Fibroblast of skin of left quadriceps (primary cell): ENCODE measurements at places on chromosomes 11 and 22.

DNA sequence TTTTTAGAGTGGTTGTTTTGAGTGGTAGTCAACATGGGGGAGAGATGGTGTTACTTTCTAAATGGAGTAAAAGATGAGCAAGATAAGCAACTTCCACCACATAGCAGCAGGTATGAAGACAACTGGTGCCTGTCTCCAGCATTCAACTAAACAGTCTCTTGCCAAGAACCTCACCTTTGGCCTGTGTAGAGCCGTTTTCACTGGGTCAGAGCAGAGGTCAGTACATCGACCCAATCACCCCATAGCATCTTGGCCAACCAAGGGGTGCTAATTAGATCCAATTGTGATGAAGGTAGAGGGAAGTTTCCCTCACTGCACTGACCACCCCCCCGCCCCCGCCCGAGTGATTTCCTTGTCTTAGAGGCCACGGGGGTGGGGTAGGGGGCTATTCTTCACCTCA, 188.2 kb downstream of the BLID start:
- no peak for DNase-seq

DNA sequence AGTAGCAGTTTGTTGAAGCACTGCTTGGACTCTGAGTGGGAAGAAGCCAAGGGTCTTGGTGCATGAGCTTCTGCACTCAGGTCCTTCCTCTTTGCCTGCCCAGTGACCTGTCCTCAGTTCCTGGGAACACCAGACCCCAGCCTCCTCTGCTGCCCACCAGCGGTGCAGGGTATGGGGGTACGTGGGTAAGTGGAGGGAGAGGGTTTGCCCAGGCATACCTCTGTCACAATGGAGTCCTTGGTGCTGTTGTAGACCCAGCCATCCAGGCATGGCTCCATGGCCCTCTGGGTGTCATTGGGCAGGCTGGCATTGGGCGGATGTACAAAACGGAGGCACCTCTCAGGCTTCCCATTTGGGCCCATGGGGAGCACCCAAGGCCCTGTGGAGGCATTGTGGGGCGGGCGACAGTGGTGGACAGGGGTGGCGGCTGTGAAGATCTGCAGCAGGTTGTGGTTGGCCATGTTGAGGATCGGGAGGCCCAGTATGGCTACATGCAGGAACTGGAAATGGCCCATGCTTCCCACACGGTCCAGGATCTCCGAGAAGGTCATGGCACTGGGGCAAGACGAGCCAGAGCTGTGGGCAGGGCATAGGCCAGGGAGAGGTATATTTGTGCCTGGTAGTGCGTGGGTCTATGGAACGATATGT, 1.1 kb downstream of the SLC22A8 start:
- DNase-seq = no peak

GRCh38 chr11:77126156-77126775, 1.8 kb upstream of the MYO7A start:
- DNase-seq = no peak

- DNase-seq = peak; percentile 0
These were observed 494.5 kb upstream of the LARGE1 start for GRCh38 chr22:34414467-34415440.

DNA sequence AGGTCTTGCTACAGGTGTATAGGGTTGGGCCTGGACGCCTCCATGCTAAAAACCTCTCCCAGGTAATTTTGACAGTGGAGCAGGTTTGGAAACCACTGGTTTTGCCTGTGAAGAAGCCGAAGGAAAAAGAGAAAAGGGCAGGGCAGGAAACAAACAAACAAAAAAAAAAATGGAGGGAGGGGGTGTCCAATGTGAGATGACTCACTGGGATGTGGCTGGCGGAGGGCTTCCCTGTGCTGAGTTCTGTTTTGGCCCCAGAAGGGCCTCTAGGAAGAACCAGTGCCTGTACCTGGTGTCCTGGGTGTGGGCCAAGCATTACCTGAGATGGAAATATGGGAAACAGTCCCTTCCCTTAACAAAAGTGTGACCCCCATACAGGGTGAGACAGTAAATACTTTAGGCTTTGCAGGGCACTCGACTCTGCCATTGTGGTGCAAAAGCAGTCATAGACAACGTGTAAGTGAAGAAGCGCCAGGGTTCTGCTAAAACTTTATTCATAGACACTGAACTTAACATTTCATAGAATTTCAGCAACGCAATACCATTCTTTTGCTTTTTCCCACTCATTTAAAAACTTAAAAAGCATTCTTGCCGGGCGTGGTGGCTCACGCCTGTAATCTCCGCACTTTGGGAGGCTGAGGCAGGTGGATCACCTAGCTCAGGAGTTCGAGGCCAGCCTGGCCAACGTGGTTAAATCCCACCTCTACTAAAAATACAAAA, 9.5 kb upstream of the DGKZ start:
- DNase-seq = no peak

GRCh38 chr22:49004484-49005399, 822.9 kb downstream of the BRD1 start:
- no peak for DNase-seq

DNA sequence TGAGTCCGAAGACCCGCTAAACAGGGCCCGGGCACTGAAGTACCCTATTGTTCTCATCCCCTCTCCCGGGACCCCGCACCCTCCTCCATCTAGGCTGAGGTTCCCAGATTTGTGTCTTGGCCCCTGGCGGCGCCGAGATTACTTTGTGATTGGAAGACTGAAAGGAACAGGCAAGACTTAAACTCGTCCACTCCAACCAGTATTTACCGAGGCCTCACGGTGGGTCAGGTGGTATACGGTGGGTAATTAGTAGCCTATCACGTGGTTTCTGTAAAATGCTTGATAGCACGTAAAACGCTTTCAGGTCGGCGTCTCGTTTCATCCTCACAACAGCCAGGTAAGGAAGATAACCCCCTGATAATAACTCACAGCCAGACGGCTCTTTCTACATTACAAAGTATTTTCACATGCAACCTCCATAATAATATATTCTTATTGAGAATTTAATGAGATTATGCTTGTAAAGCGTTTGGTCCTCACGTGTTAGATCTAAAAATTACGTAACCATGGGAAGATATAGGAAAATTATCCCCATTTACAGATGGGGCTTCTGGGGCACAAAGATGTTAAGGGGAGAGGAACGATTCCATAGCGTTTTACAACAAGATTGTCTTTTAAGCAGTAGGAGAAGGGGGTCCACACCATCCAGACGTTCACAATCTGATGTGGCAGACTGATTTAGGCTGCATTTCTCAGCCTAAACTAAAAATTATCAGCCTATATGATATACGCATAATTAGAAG, 642 bp upstream of the PIK3C2A start:
- no peak for DNase-seq

DNA sequence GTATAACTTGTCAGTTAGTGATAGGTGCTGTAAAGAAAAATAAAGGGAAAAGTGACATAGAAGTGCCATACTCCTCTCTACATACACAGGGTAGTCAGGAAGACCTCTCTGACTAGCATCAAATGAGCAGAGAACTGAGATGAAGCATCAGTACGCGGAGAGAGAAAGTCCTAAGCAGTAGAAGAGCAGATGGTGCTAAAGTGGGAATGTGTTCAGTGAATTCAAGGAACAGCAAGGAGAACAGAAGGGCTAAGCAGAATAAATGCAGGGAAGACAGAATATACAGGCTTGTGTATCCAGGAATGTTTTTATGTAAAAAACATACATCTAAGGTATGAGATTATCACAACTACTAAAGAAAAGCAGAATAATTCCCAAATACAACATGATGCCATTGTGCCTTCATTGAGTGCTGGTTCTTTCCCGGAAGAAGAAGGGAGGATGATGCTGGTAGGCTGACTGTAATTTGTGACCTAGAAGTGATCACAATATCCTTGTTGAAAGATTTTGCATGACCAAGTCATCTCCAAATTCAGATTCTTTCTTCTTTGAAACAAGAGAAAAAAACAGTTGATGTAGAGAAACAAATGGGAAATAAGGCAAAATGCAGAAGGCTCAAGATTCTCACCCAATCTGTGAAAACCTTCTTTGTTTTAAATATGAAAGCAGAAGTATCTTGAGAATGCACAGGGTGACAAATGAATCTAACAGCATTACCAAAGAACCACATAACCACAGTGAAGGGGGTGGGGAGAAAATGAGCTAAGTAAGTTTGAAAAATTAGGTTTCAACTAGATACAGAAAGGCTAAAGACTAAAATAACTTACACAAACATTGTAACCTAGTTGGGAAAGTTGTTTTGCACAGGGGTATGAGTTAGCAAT, 20.5 kb downstream of the MRE11 start:
- DNase-seq = no peak

- DNase-seq = no peak
These were observed 35.7 kb upstream of the USP47 start for GRCh38 chr11:11806074-11806473.

DNA sequence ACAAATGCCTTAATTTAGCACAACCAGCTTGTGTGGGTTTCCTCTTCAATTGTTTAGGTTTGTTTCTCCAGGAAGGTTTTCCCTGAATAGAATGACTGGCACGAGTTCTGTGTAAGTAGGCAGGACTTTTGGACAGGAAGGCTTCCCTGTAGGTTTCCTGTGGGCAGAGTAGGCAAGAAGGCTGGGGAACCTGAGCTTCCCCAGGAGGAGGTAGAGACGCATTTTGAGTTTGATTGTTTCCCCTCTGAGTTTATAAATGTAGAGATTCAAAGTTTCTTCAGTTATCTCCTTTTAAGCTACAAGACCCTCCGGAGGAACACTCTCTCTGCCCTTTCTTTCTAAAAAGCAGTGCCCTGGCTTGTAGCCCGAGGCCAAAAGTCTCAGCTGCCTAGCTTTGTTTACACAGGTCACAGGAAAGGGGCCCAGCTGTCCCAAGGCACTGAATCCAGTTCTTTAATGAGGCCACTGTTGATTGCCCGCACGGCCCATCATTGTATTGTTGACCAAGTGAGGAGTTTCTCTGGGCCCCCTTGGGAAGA, 66.6 kb upstream of the RDX start:
- no peak for DNase-seq

- DNase-seq = peak; percentile 52
These were observed 71.3 kb downstream of the TSPAN18 start for GRCh38 chr11:44797886-44798606.

- DNase-seq = no peak
These were observed 6.0 kb upstream of the LMO2 start for GRCh38 chr11:33897761-33898375.

DNA sequence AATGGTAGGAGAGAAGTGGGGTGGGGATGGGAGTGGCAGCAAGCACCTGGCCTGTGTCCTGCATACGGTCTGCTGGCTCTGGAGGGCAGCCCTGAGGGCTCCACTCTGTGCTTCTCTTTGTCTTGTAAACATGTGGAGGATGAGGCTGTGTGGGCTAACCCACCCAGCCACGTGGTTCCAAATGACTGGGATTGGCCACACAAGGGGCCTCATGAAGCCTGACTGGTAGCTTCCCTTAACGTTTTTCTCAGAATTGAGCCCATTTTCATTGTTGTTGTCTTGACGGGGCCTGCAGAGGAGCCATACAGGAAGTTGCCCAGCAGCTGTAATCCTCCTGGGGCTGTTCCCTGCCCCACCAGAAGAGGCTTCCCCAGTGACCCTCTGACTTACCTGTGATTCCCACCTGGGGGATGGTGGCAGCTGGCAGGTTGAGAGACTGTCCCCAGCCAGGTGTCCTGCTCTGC, 18.0 kb downstream of the DERL3 start:
- DNase-seq = no peak

GRCh38 chr22:46538814-46539160, 1.4 kb upstream of the CELSR1 start:
- DNase-seq = no peak

GRCh38 chr11:66493130-66493529, 12.9 kb downstream of the DPP3 start:
- DNase-seq = no peak

- no peak for DNase-seq
These were observed 16.5 kb downstream of the TMEM258 start for GRCh38 chr11:61775606-61776554.

GRCh38 chr11:86559311-86559945, 113.0 kb downstream of the ME3 start:
- DNase-seq = peak; percentile 70

DNA sequence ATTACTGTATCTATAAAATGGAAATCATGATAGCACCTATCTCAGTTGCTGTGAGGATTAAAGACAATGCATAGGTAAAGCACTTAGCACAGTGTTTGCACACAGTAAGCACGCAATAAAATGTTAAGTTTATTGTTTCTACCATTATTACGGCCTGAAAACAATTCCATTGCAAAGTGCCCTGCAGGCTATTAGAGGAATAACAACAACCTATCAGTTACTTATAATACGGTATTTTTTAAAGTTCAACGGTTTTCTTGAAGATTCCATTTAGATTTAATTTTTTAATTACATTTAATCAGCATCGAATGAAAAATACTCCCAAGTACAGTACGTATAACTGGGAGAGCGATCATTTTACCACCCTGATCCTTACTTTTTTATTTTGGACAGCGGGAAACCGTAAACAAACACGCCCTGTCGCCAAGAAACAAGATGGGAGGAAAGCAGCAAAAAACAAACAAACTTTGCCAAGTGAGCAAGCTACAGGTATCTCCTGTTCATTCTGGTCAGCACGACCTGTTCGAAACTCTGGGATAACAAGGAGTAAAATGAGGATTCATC, 893 bp downstream of the SLC36A4 start:
- DNase-seq = no peak

DNA sequence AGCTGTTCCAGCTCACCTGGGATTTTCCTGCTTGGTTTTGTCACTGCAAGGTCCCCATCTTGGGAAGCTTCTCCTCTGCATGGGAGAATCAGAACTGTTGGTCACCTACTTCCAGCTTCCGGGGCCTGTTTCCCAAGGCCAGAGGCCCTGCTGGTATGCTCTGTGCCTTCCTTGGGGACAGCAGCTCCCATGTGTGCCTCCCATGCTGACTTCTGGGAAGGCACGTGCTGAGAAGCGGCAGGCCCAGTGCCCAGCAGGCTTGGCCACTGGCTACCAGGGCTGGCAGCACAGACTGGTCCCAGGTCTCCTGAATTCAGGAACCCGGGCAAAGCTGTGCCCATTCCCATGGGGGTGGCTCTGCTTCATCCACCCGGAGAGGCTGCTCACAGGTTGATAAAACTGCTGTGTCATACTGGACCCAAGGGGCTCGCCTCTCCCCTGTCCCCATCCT, 33.8 kb downstream of the MYEOV start:
- no peak for DNase-seq

- DNase-seq = no peak
These were observed 123.2 kb downstream of the KCNQ1OT1 start for GRCh38 chr11:2576549-2576948.

GRCh38 chr22:36104988-36105387, 55.6 kb downstream of the APOL3 start:
- DNase-seq = no peak

GRCh38 chr11:11841723-11842420, at the start of gene USP47:
TSS of gene USP47 (plus strand) at chr11:11841972. CDS start at chr11:11842186, 214 bp downstream.
- DNase-seq = peak; percentile 80

GRCh38 chr11:29208117-29208516, 808.7 kb downstream of the KCNA4 start:
- no peak for DNase-seq

DNA sequence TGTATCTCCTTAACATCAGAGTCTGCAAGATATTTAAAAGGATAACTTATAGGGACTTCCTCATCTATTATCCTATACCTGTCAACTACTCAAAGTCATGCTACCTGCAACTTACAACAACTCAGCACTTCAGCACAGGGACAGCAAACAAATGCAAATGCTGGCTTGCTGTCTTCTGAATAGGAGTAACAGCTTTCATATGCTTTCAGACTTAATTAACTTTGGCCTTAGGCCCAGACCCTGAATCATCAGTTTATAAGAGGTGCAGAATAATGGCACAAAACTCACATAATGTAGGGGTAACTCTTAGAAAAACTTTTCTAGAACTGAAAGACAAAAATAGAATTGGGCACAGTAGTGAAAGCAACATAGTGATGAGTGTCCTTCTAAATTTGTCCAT, 953.4 kb downstream of the DLG2 start:
- DNase-seq = peak; percentile 7
